Brain pericyte (primary cell): ENCODE measurements at places on chromosomes 3 and 15.
A peak's percentile ranks its signal among the peaks of the same experiment; 100 is the strongest.

- DNase-seq, result no peak
These were observed 133.6 kb downstream of the TIGIT start for GRCh38 chr3:114427285-114428043.

GRCh38 chr15:52069559-52069958, 43.0 kb downstream of the BCL2L10 start:
- no peak for DNase-seq

GRCh38 chr3:122273498-122273897, 51.5 kb upstream of the CSTA start:
- no peak for DNase-seq

DNA sequence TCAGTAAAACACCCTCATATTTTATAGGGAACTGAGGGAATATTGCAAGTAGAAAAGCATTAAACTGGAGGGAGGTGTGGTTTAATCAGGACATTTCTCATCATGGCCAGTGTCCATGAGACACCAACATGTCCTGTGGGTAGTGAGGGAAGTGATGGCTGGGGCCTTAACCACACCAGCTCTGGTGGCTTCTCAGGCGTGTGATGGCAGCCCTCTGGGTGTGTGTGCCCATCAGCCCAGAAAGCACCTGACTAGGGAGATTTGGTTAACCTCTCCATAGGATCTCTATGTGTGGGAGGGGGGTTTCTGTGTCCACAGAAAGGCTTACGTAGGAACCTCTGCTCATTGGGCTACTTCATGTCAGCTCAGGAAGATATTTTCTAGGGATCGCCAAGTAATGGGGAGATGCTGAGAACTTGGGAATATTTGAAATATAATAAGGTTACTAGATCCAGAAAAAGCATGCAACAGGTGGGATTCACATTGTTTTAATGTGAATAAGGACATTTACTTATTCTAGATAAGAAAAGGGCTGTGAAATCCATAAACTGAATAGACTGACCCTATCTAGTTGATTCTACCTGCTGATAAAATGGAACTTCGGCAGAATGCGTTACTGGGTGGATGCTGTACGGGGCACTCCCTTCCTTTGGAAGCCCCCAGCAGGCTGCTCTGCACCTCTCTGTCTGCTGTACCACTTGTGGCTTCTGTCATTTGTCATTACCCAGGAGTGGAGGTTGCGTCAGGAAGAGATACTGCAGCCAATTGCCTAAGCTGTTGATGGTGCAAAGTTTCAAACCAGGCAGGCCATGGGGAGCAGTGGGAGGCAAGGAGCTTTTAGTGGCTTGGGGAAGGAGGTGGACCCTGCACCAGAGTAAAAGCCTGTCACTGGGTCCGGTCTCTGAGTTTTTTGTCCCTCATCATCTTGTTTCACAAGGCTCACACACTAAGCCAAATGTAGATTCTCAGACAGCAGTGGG, 21.5 kb downstream of the PDHB start:
- no peak for DNase-seq

DNA sequence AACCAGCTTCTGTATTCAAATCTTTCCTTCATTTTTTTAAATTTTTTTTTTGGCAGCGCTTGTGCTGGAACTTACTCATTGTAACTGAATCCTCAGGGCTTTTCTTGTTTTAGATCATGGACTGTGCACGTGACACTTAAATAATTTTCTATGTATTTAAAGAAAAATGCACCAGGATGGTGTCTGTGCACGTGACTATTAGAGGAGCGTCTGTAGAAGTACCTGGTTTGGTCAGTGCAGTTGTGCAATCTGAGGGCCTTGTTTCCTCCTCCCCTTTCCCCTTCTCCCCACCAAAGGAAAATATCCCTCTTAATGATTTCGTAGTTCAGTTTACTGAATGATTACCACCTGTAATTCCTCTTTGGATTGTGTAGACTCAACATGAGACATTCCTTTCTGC, 31.3 kb downstream of the EDEM1 start:
- DNase-seq, result no peak

DNA sequence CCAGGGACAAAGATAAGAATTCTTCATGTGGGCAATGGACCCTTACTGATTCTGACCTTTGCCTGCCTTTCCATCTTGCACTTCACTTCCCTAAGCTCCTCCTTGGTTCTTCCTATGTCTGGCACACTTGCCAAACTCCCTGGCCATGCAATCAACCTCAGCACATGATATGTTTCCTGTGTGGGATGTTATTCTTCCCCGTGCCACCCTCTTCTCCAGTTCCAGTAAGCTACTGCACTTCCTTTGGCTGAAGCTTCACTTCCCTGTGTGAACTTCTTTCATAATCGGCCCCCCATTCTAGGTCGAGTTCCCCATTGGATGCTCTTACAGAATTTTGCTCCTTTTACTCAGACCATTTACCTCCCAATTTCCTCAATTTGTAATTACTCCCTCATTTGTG, 10.7 kb upstream of the TASOR start:
- DNase-seq, result no peak

- no peak for DNase-seq
These were observed 1.4 kb downstream of the CSK start for GRCh38 chr15:74783072-74783807.

DNA sequence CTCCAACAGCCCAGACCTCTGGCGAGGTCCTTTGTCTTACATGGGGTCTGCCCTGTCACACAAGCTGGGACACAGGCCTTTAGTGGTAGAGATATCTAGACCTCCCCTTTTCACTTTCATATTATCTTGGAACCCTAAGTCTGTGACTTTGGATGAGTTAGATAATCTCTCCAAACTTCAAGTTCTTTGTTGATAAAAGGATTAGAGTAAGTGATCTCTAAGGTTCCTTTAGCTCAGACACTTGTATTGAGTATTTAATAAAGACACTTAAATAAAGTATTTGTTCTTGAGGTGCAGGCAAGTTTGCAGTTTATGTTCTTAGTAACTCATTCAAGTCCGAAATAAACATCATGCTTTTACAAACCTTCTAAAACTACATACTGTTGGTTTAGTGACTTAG, 459.6 kb downstream of the SHQ1 start:
- DNase-seq, result no peak

DNA sequence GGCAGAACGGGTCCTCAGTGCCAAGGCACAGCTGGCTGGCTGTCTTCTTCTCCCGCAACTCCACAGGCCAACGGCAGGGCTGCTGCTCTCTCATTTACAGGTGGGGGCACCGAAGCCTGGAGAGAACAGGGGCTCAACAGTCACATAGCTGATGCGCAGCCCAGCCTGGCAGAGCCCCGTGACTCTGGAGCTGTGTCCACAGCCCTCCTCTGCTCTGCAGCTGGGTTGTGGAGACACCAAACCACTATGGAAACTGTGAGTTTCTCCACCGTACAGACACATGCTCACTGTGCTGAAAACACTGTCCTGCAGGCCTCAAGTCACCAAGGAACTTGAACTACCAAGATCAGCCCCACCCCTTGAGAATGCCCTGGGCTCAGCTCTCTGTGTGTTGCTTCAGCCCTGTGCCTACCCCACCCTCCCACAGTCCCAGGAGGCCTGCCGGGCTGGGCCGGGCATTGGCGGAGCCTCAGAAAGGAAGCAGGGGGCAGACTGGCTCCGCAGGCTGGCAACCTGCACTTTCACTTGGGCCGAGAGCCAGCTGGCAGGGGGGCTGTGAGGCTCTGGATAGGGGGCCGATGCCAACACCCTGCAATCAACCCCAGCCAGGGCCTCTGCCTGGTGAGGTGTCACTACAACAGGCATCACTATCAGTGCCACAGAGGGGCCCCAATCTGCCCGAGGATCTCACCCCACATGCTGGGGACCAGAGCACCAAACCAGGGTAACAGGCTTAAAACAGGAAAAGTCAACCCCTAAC, 113.7 kb upstream of the RPL32 start:
- DNase-seq, result no peak

DNA sequence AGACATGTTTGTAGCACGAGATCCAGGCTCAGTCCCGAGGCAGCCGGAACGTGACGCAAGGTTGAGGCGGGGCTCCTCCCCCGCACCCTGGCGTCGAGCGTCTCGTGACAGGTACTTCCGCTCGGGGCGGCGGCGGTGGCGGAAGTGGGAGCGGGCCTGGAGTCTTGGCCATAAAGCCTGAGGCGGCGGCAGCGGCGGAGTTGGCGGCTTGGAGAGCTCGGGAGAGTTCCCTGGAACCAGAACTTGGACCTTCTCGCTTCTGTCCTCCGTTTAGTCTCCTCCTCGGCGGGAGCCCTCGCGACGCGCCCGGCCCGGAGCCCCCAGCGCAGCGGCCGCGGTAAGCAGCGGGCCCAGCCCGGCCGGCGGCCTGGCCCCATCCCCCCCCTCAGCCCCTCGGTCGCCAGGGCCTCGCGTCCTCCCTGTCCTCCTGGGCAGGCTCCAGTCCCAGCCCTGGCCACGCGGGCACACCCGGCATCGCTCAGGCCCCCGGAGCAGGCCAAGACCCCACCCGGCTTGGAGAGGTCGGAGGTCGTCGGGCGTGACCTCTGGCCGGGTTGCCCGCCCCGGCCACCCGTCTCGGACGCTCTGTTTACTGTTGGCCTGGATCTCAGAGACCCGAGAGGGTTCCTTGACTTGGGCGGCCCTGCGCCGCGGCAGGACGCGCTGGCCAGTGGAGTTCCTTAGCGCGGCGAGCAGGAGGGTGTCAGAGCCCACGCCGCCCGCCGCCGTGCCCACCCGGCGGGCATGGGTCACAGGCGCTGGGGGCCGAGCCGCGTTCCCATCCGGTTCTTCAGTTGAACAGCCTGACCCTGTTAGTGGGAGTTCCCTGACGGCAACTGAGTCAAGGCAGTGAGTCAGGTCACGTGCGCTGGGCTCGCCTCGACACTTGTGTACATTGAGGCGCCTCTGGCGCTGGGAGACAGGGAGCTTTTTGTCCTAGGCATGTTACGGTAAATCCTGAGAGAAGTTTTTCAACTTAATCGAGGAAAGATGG, at the start of gene RAB7A:
Gene RAB7A, plus strand, starts transcription at position 161 of the 994 bp plus-strand sequence. CDS start 69,185 bp downstream, outside the sequence.
- DNase-seq, result peak; percentile 98

DNA sequence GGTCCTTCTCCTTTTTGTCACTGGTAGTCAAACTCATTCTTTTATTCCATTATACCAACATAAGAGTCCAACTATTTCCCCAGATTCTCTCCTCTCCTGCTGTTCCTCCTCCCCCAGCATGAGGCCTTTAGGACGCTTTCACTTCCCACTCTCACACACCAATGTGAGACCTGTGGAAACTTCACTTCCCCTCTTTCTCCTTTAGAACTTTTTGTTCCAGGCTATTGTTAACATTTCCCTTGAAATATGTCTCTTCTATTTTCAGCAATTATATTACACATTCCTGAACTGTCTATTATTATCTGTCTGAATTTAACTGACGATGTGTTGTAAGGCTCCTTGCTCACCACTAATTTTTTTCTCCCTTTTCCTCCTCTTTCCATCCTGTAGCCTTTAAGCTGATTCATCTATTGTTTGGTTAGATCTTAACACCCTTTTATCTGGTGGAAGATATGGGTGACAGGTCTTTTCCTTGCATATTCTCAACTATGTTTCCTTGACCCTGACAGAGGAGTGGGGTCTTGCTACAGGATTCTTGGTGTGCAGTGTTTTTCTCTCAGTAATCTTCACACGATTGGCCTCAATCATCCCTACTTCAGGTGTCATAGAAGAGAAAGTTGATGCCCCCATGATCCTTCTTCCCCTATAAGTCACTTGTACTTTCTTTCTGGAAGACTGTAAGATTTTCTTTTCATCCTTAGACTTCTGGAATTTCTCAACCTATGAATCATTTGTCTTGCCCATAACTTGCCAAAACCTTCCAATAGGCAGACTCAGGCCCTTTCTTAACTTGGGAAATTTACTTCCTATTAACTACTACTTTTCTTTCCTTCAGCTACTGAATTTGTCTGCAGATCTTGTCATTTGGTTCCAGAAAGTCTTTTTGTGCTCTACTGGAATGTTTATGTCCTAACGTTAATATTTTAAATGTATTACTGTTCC, 5.9 kb downstream of the CYP19A1 start:
- DNase-seq, result no peak

- no peak for DNase-seq
These were observed 1.3 kb upstream of the IL12A start for GRCh38 chr3:159987291-159987711.

- DNase-seq, result no peak
These were observed 3.6 kb upstream of the LDHAL6B start for GRCh38 chr15:59203008-59203407.

GRCh38 chr15:80615783-80616391, 79.2 kb upstream of the ABHD17C start:
- DNase-seq, result no peak

GRCh38 chr15:70087708-70088352, 9.9 kb downstream of the TLE3 start:
- no peak for DNase-seq

GRCh38 chr3:126180477-126181397, at the start of gene ALDH1L1:
Gene ALDH1L1 (minus strand): TSS chr3:126180586. CDS start chr3:126160979, 19,607 bp downstream.
- DNase-seq, result no peak

- DNase-seq, result no peak
These were observed 31.8 kb upstream of the RASA2 start for GRCh38 chr3:141454906-141455602.

DNA sequence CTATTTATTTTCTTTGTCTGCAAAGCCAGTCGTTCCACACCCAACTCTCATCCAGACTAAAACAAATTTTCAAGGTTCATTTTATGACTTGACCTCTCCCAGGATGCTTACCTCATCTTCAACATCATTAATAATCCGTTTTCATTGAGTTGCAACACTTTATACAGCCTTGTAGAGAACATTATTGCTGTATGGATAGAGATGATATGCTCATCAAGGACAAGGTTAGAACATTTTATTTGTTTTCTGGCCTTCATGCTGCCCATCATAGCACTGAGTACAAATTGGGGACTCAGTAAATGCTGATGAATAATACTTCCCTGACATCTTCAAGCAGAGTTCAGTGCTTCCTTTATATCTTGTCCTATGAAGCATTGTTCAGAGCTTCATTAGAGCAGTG, 120.2 kb downstream of the OXSM start:
- DNase-seq, result no peak

DNA sequence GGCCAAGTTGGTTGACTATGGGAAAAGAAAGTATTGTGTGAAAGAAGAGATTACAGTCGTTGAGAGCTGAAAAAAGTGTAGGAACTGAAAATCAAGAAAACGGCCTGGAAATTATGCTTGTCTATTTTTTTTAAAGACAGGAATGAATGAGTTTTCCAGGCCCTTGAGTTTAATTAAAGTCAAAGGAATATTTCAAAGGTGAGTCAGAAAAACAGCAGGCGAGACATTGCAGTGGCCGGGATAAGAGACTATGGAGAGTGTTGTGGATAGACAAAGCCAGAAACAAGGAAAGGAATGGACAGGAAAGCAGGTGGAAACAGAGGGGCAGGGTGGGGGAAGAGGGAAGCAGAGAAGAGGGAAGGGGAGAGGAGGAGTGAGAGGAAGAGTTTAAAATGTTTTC, 275.1 kb upstream of the LRTM1 start:
- DNase-seq, result no peak

GRCh38 chr3:195666-196065, 897 bp upstream of the CHL1 start:
- no peak for DNase-seq

GRCh38 chr3:194756460-194756779, 70.7 kb downstream of the FAM43A start:
- DNase-seq, result no peak

GRCh38 chr3:34582055-34582454, 783.6 kb downstream of the PDCD6IP start:
- no peak for DNase-seq

DNA sequence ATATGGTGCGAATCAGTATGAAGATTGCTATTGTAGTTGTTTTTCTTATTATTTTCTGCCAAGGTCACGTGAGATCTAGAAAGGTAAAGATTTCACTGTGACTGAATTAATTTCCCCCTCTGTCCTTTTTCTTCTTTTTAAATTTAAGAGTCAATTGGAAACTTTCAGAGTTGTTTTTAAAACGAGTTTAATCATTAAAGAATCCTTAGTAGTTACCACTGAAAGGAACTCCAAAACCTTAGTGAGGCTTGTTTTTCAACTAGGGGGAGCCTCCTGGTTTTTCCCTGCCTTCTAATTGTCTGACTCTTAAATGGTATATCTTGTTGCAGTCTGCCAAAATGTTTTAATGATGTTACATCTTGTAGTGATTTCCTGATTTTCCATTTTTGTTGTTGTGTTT, 17.6 kb downstream of the P2RY12 start:
- DNase-seq, result no peak
